Stimulated activated CD8-positive, alpha-beta memory T cell treated with anti-CD3 and anti-CD28 coated beads, Interleukin-4, amount 100 ng/mL, for 48 hours (primary cell): ENCODE measurements at places on chromosomes 7 and 10.
A peak's percentile ranks its signal among the peaks of the same experiment; 100 is the strongest.

GRCh38 chr10:12397941-12398340, 48.6 kb downstream of the CAMK1D start:
- DNase-seq, result no peak

GRCh38 chr7:2732388-2732787, 44.4 kb downstream of the AMZ1 start:
- DNase-seq, result peak; percentile 19

GRCh38 chr7:117582219-117582704, 102.4 kb downstream of the CFTR start:
- no peak for DNase-seq

DNA sequence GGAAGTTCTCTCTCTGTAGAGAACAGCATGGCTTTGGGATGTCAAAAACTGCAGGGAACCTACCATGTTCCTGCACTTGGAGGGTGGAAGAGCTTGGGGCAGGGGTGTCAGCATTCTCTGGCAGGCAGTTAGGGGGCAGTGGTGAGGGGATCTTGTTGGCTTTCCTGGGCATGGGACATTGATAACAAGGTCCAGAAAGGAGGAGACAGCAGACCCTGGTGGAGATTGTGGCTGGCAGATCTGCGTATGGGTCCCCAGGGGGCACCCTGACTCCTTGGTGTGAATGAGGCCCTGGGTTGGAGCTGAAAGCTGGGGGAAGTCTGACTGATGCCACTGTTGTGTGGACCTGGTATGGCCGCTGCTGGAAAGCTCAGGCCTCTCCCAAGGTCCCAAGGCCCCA, 22.9 kb upstream of the CAMK2B start:
- DNase-seq, result no peak

- no peak for DNase-seq
Measured at GRCh38 chr10:132366499-132366898, 30.5 kb upstream of the PWWP2B start.

DNA sequence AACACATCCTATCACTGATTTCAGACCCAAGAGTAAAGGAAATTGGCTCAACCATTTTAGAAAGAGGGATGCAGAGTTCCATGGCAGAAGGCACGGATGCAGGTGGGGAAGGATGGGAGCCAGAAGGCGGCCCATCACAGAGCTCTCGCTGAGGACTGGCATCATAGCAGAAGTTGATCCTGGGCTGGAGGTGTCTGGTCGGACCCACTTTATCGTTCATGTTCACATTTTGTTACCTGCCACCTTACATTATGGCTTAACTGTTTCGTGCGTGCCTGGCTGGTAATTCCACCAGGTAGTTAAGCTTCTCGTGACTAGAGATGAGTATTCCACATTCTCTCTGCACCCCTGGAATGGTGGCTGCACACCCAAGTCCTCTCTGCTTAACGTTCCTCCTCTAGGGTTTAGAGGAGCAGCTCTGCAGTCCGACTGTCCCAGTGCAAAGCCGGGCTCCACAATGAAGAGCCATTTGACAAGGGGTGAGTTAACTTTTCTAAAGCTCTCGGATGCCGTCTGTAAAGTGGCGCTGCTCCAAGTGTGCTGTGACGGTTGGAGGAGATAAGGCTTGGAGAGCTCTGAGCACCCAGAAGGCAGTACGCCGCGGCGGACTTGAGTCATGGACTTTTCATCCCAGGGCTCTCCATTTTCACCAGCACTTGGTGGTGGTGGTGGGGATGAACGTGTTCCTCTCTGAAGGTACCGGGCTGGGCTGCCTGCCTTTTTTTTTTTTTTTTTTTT, 157.1 kb upstream of the SHH start:
- peak; percentile 19 for DNase-seq
